ENCODE measurements at places on chromosomes 4 and X.

DNA sequence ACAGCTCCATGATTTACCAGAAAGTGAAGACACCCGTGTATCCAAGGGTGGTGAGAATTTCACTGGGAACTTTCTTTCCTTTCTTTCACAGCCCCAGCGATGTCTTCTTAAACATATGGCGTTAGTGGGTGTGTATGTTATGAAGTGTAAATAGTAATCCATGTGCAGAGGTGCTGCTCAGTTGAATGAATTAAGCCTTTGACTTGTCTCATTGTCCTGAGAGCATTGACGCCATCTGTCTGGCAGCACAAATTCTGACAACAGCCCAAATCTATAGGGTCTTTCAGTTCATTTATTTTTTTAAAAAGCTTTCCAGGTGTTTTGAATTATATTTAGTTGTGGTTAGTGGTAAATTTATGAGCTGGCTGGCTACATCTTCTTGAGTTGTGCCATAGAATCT, 69.4 kb downstream of the CLCN5 start:
- DNase-seq, result no peak

DNA sequence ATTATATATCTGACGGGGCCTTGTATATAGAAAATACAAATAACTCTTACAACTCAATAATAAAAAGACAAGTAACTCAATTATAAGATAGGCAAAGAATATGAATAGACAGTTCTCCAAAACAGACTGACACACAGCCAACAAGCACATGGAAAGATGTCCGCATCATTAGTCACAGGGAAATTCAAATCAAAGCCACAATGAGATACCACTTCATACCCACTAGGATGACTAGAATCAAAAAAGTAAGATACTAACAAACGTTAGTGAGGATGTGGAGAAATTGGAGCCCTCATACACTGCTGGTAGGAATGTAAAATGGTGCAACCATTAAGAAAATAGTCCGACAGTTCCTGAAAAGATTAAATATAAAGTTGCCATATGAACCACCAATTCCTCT, 115.7 kb downstream of the RCHY1 start:
- DNase-seq, result no peak

- DNase-seq, result no peak
Observed at GRCh38 chr4:24933684-24934275, 20.9 kb upstream of the CCDC149 start.

GRCh38 chr4:11426731-11427120, 2.0 kb downstream of the HS3ST1 start:
- no peak for DNase-seq

DNA sequence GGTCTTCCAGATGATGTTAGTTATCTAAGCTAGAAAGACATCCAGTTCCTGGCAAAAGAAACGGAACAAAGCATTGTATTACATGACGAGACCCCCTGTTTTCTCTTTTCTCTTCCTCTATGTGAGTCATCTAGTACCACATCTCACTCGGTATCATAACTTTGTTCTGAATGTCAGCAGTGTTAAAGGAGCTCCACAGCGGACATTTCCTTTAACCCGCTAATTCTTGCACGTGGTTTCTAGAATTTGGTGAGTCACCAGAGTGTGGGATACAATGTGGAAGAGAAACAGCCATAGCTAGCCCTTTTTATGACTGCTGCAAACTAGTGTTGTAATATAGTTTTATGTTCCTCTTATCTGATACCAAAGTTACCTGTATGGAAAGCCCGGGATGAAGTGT, 243.7 kb downstream of the TENM3 start:
- no peak for DNase-seq

DNA sequence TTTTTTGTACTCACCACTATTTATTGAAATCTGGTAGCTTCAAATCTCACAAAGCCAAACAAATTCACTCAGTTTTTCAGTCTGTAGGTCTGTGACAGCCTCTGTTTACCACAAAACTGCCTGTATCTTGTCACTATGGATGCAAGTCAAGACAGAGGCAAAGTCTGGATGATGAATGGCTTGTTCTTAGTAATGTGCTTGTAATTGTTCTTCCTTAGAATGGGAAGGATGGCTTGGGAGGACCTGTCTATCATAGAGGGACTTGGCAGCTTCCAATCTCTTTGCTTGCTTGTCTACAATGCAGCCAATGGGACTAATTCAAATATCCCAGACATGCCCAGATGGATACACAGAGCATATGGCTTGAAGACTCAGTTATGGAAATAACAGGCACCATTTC, 141.2 kb upstream of the SCML1 start:
- no peak for DNase-seq

GRCh38 chr4:182062936-182063335, 180.3 kb upstream of the TENM3 start:
- DNase-seq, result no peak

- no peak for DNase-seq
Observed at GRCh38 chr4:117429061-117429460, 343.7 kb upstream of the TRAM1L1 start.

- DNase-seq, result no peak
Observed at GRCh38 chr4:54402880-54403480, 173.9 kb downstream of the PDGFRA start.

GRCh38 chrX:25555521-25555920, 539.8 kb upstream of the ARX start:
- no peak for DNase-seq

DNA sequence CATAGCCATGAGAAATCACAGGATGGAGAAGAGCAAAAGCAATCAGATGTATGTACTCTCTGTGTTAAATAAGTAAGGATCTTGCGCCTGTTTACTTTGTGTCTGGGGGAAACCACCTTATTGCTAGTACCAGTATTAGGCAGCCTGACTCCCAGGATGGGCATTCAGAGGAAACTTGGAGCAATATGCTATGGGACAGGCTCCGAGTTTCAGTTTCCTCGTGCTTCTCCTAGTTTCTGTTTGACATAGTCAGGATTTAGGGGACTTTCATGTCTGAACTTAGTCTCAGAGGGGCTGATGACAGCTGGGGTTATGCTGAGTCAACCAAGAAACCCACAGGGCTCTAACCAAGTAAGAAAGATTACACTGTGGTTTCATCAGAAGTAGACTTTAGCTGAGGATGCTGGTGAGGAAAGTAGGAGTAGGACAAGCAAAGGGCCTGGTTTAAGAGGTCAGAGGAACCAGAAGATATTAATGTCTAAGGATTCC, 13.5 kb downstream of the NSUN7 start:
- no peak for DNase-seq

GRCh38 chrX:22934640-22935039, 65.1 kb upstream of the DDX53 start:
- DNase-seq, result no peak

DNA sequence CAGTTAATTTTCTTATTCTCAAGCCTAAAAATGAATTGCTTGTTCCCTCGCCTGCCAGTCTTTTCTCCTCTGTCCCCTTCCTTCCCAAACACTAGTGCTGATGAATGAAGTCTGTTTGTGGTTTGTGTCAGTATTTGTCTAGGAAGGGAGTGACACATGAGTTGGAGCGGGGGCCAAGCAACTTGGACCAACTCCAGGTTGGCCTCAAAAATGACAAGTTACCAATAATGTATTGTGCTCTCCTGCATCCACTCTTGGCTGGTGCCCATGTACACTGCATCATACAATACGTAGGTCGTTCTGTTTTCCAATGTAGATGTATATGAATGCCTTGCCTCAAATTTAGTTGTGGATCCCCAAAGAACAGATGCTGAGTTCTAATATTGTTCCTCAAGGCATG, 223.0 kb upstream of the GPC4 start:
- no peak for DNase-seq

GRCh38 chr4:64766565-64766964, 357.3 kb upstream of the TECRL start:
- no peak for DNase-seq

- no peak for DNase-seq
Observed at GRCh38 chr4:149029056-149029651, 586.9 kb upstream of the NR3C2 start.

- no peak for DNase-seq
Observed at GRCh38 chrX:153727123-153727931, 2.7 kb downstream of the ABCD1 start.

GRCh38 chr4:6926681-6927478, 17.3 kb downstream of the TBC1D14 start:
- DNase-seq, result no peak

GRCh38 chr4:121016611-121017010, 55.7 kb downstream of the NDNF start:
- DNase-seq, result no peak

DNA sequence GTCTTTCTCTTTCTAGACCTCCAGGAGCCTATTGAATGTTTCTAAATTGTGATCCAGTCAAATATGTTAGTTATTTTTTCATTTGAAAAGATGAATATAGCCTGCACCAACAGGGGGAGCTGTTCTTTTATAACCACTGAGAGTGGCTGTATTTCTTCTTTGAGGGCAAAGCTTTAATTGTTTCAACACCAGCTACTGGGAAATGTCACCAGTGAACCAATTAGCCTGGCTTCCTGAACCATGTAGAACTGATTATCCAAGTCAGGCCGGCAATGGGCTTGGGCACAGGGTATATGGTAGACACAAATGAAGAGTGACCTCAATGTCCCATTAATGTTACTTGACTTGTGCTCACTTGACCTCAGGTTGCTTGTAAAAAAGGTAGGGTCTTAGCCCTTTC, 4.8 kb upstream of the DAPP1 start:
- DNase-seq, result no peak

DNA sequence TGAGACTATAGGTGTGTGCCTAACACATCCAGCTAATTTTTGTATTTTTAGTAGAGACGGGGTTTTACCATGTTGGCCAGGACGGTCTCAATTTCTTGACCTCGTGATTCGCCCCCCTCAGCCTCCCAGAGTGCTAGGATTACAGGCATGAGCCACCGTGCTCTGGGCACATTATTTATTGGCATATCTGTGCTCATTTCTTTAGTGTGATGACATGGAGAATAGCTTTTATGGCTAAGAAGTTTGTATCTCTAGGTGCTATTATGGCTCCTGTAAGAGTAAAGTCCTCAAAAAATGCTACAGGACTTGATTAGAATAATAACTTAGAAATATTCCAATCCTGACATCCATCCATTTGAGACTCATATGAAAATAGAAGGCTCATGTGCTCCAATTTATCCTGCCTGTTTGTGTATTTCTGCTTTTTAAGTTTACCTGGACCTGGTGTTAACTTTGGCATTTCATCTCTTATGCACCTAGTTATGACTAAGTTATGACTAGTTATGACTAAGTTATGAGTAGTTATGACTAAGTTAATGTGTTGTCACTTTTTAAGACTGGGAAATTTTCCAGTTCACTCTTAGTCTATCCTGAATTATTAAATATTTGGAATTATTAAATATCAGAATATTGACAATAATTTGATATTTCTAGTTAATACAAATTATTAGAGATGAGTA, 36.4 kb upstream of the UNC5C start:
- no peak for DNase-seq

Data from stimulated activated CD8-positive, alpha-beta memory T cell treated with anti-CD3 and anti-CD28 coated beads, Interleukin-7, amount 100 ng/mL, for 1 hour (primary cell).